Stimulated activated CD4-positive, alpha-beta T cell treated with anti-CD3 and anti-CD28 coated beads, Interleukin-15, amount 100 ng/mL, for 48 hours (primary cell): ENCODE measurements at places on chromosomes 12 and 14.

GRCh38 chr14:34052658-34053014 lies 101.8 kb upstream of the EGLN3 start:
- DNase-seq: no peak

DNA sequence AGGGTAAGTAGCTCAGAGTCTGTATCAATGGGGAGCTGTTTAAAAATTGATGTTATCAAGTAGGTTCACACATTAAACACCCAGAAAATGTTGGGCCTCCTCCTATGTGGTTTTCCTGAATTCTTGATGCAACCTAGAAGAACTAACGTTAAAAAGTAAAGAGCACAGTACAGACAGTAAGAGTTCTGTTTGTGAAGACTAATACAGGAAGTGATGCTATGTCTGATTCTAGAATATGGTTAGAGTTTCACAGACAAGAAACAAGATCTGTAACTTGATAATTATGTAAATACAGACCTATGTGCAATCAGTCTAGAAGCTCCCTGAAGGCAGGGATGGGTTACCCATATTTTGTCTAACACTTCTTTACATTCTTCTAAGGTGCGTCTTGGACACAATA lies 214.9 kb upstream of the BTG1 start:
- no peak for DNase-seq

GRCh38 chr12:123829561-123829960 lies 67.5 kb downstream of the DNAH10 start:
- no peak for DNase-seq

DNA sequence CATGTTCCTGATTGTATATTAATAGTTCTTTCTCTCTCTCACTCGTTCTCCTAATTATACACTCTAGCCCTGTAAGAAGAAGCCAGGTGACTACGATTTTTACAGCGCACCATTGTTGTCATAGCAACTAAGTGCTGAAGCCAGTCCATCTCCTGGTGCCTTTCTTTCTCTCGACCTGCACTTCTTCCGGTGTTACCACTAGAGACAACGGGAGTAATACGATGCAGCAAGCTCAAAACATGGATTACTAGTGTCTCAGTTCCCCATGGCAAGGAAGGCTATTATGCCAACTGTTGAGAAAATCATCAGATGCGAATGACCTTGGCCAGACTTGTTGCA lies 40.8 kb upstream of the DCD start:
- no peak for DNase-seq

GRCh38 chr14:52951681-52952554 lies 1.1 kb upstream of the FERMT2 start:
- DNase-seq: no peak

- DNase-seq: no peak
These were observed 14.3 kb upstream of the OTUB2 start for GRCh38 chr14:94011795-94012194.

GRCh38 chr12:71694099-71694820 lies 8.4 kb downstream of the TMEM19 start:
- DNase-seq: no peak

GRCh38 chr12:120495186-120495730 lies 655 bp upstream of the DYNLL1 start:
- no peak for DNase-seq

DNA sequence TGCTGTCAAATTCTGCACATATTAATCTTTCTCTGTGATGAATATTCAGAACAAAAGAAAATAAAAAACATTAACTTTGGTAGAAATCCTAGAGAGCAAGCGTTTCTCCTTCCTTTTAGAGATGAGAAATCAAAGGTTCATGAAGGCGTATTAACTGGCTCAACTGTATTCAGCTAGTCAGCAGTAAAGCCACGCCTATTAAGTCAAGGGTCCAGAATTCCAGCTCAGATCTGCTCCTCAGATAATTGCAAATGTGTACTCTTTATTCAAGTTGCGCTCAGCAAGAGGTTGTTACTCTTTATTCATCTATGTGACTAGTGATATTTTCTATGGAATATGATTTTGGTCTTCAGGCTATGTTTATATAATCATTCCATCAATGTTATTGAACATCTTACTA lies 13.1 kb upstream of the POC1B start:
- DNase-seq: no peak

DNA sequence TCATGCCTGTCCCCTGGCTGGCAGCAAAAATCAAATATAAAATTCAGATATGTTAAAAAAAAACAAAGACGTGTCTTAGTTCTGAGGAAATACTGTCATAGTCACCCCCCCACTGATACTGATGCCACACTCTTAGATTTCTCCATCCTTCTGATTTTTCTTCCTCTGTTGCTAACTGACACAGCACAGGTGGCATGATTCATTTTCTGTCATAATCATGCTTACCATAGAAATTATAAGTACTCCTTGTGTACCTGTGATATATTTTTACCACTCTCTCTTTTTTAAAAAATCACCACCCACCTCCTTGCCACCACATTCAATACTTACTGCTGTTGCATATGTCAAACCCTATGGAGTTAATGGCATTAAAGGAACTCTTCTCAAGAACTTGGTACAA lies 209.2 kb downstream of the PPM1H start:
- DNase-seq: no peak

- DNase-seq: no peak
These were observed 31.4 kb downstream of the JDP2 start for GRCh38 chr14:75459099-75459741.

DNA sequence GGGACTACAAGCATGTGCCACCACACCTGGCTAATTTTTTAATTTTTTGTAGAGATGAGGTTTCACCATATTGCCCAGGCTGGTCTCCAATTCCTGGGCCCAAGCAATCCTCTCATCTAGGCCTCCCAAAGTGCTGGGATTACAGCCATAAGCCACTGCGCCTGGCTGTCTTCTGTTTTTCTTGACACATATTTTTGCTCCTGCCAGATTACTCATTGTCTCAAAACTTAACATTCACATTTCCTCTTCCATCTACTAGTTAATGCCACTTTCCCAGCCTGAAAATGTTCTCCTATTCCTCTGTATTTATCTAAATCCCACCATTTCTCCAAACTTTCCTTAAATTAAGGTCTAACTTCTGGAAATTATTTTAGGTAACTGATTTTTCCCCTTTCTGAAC lies 36.2 kb upstream of the KCNH3 start:
- no peak for DNase-seq

- no peak for DNase-seq
These were observed 64.6 kb downstream of the RAD52 start for GRCh38 chr12:884746-885414.

- DNase-seq: no peak
These were observed 17.4 kb downstream of the CNOT2 start for GRCh38 chr12:70260646-70261045.

DNA sequence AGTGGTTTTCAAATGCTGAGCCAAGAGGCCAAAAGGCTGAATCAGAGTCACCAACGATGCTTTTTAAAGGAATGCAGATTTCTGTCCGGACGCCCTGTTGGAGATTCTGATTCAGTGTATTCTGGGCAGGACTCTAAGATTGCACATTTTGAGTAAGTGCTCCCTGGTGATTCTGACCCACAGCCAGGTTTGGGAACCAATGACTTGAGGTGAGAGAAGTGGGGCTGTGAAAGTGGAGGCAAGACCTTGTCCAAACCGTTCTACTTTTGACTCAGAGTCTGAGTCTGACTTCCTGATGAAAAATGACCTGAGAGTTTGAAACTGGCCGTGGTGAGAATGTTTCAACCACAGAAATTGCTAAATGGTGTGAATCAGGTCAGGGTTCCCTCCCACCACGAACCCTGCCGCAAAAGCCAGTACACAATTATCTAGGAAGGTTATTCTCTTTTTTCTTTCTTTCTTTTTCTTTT lies 90.2 kb downstream of the NTN4 start:
- DNase-seq: no peak

DNA sequence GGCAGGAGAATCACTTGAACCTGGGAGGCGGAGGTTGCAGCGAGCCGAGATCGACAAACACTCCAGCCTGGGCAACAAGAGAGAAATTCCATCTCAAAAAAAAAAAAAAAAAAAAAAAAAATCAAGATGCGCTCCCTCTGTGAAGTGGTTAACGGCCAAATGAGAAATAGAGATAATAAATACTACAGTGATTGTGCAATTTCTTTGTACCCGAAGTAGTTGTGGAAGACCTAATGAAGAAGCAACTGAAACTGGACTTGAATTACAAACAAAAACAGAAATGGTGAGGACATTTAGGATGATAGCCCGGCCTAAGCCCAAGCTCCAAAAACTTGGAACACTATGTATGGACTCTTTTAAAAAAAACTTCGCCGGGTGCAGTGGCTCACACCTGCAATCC lies 44.2 kb upstream of the CDK17 start:
- no peak for DNase-seq

DNA sequence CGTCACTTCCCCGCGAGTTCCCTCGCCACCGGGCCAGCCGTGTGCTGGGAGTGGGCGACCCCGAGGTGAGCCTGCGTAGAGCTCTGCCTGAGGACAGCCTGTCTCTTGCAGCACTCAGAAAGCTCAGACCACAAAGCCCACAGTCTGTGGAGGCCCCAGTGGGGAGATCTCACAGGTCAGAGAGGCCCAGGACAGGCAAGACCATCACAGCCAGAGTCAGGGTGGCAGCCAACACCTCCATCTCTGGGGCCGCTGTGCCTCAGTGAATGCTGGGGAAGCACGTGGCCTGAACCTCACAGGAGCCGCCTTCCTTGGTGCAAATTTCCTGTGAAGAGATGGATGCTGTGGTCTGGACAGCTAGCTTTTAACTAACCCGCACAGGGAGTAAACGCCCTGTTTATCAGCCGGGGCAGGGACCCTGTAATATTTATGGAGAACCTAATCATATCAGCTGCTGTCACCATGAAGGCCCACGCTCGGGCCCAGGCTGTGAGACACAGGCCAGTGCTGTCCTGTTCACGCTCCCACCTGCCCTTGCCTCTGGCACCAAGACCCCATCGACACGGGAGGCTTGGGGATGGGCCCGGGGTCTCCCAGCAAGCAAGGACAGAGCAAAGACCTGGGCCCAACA lies 56.9 kb downstream of the CDC42BPB start:
- no peak for DNase-seq

DNA sequence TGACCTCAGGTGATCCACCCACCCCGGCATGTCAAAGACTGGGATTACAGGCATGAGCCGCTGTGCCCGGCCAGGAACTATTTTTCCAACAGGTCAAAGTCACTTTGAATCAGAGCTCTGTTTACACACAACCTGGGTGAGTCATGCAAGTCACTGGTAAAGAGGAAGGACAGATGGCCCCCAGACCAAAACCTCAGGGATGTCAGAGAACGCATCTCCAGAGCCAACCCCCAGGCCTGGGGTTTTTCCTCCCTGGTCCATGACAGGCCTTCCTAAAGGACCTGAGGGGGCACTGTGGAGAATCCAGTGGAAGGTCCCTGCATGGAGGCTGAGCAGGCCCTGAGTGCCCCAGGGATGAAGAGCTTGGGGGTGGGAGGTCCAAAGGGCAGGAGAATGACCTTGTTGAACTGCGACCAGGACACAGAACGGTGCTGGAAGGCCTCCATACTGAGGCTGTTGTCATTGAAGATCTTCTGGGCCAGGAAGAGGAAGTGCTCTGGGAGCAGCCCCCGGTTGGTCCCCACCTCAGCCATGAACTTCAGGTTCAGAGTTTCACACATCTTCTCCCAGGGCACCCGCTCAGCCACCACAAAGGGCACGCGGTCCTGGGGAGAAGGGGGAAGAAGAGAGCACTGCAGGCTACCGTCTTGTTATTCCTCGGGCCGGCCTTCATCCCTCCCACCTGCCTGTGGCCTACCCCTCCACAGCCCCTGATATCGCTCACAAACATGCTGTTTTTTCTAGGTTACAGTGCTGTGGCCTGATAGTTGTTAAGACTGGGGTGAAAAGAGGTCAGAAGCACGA lies 9.1 kb downstream of the STAT6 start:
- no peak for DNase-seq

GRCh38 chr12:27635349-27635972 lies 60.8 kb upstream of the REP15 start:
- no peak for DNase-seq

- DNase-seq: no peak
These were observed 16.1 kb upstream of the MFAP5 start for GRCh38 chr12:8678661-8679111.

- no peak for DNase-seq
These were observed 126.5 kb downstream of the C12orf75 start for GRCh38 chr12:105457026-105457425.

GRCh38 chr12:17137396-17137795 lies 531.4 kb upstream of the LMO3 start:
- DNase-seq: no peak

- DNase-seq: no peak
These were observed 373.5 kb upstream of the CLEC14A start for GRCh38 chr14:38629412-38629811.

DNA sequence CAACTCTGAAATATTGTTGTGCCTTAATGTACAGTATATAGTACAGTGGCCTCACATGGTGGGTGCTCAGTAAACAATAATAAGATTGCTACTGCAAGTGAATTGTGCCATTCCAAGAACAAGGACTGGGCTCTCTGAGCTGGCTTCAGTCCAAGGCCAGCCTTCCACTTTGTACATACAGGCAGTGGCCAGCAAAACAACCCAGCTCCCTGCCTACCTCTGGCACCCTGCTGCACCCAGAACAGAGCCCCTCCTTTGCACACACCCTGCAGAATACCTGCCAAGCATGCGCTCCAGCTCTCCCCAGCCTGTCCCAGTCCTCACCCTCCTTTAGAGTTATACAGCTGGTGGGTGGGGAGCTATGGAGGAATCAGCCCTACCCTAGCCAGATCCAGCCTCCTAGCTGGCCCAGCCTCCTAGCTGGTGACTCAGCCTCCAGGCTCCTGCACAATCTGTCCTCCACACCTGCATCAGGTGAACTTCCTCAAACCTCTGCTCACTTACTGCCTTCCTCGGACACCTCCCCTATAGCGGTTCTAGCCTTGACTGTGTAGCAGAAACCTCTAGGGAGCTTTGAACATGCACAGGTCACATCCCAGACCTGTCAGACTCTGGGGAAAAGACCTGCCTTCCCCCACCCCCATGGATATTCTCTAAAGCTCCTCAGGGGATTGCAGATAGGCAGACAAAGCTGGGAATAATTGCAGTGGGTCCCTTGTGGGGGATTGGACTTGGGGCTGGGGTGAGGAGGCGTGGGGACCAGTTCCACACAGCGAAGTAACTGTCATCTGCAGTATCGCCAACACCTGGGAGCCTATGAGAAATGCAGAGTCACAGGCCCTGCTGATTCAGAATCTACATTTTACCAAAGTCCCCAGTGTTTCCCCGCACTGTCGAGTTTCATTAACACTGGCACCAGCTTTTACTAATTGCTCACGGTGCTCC lies 17.9 kb downstream of the ZDHHC22 start:
- no peak for DNase-seq

GRCh38 chr12:115569345-115570068 lies 708.0 kb downstream of the MED13L start:
- DNase-seq: no peak

GRCh38 chr14:42437809-42438208 lies 831.1 kb downstream of the LRFN5 start:
- no peak for DNase-seq

- DNase-seq: no peak
These were observed 51.5 kb upstream of the SLC2A13 start for GRCh38 chr12:40157336-40157735.

GRCh38 chr14:56244138-56244789 lies 126.1 kb downstream of the PELI2 start:
- DNase-seq: no peak
